Hematopoietic multipotent progenitor cell treated with erythropoietin and hydrocortisone succinate and interleukin-3 and kit ligand, for 15 days (in vitro differentiated cells): ENCODE measurements at places on chromosomes 7 and 10.
A peak's percentile ranks its signal among the peaks of the same experiment; 100 is the strongest.

GRCh38 chr7:15915686-15916293 lies 229.3 kb upstream of the MEOX2 start:
- no peak for DNase-seq

- peak; percentile 48 for DNase-seq
Measured at GRCh38 chr10:84540617-84541288, 212.4 kb downstream of the CCSER2 start.

DNA sequence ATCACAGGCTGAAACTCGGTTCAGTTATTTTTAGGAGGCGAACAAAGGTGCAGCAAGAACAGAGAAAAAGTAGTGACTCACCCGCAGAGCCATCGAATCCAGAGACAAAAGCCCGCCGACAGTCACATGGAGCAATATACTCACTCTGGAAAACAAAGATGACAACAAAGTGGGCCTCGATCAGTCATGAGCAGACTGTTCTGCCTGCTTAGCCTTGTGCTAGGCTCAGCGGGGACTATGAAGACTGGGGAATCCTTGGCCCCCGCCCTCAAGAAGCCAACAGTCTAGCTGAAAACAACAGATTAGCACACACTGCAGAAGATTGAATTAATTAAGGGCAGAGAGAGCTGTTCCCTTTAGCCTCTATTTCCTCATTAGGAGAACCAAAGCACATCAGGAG lies 30.4 kb downstream of the XPNPEP1 start:
- no peak for DNase-seq

DNA sequence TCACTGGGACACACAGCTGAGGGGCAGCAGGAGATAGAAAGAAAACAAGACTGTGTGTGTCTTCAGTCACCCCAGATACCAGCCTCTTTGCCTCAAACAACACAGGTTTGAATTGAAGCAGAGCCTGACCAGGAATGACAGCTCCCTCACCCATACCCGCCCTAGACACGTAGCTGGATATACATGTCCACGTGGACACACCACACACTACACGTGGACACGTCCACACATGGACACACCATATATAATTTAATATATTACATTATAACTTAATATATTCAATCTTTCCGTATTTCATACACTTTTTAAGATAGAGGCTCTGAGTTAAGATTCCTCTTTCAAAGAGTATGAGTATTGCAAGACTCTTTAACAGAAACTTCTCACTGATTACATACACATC lies 11.3 kb downstream of the GDF2 start:
- no peak for DNase-seq

DNA sequence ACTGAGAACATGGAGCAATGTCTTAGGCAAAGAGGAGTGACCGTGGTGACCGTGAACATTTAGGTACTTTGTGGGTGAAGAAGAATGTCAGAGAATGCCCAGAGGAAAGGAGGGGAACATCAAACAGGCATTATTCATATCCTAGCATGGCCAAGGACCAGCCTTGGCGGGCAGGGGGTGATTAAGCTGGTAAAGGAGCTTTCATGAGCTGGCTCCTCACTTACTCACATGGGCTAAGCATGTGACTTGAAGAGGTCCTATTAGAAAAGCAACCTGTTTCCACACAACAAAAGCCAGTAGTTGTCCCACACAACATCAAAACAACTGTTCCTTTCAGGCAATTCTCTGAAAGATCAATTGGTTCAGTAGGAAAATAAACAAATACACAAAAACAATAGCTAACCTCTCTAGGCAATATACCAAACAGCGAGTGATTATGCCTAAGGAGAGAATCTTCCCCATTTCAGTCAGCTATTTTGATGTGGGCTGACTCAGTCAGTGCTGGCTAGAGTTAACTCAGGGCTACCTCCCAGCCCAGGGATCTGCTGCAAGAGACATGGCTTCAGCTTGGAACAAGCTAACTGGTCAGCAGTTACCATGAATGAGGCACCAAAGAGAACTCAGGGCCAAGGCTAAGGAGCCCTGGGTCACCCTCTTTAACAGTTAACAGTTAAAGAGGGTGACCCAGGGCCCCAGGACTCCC lies 283.5 kb downstream of the ARHGAP12 start:
- DNase-seq, result no peak

DNA sequence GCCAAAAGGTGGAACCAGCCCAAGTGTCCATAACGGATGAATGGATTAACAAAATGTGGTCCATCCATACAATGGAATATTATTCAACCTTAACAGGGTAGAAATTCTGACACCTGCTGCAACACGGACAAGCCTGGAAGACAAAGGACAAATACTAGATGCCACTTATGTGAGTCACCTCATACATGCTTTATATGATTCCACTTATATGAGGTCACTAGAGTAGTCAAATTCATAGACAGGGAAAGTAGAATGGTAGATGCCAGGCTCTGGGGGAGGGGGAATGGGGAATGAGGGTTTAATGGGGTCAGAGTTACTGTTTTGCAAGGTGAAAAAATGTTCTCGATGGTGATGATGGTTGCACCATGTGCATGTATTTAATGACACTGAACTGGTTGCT lies 34.0 kb upstream of the CYTH3 start:
- DNase-seq, result no peak

DNA sequence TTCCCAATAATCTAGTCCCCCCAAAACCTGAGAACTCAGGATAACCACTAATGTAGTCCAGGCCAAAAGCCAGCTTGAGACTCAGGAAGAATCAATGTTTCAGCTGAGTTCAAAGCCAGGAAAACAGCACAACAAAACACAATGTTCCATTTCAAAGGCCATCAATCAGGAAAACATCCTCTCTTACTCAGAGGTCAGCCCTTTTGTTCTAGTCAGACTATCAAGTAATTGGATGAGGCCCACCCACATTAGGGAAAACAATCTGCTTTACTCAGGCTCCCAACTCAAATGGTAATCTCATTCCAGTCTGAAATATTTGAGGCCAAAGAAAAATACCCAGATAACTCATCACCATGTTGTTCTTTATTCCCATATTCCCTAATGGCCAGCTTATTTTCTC lies 152.2 kb downstream of the SDHAF3 start:
- no peak for DNase-seq

DNA sequence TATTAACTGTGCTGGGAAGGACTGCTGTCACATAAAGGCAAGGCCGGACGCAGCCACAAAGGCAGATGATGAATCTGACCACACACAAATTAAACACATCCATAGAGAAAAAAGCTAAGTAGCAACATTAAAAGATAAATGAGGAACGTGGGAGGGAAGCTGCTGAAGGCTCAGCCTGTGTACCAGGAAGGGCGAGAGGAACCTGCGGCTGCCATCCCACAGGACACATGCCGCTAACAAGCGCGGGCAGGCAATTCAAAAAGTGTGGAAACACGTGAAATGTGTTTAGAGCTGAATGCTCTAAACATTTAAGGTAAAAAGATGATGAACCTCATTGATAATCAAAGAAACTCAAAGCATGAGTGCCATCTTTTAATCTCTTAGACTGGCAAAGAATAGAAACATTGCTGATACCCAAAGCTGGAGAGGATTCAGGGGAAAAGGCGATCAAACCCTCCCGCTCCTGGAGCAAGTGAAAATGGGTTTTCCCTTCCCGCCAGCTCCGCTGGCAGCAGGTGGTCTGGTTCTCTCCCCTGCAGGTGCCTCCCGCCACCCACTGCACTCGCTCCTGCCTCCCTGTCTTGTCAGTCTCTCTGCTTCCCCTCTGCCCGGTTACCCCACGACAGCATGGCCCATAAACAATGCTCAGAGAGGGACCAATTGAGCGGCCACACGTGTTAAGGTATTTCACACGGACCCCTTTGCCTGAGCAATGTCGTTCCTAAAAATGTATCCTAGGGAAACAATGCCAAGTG lies 4.2 kb downstream of the STK32C start:
- no peak for DNase-seq

DNA sequence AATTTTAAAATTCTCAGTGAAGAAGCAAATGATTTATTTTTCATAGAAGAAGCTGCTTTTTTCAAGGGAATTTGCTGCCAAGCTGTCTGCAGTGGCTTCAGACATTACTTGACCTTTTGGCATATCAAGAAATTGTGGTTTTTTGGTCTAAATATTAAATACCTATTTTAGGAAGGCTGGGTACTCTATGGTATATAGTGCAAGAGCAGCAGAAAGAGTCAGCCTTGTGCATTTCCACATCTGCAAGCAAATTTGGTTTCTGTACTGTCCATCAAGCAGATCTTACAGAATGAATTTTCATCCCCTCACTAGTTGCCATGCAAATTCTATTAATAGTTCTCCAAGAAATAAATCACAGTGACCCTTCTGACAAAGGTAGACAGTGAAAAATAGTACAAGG lies 222.0 kb downstream of the BICC1 start:
- DNase-seq, result no peak

GRCh38 chr7:122485856-122486255 lies 181.3 kb upstream of the FEZF1 start:
- no peak for DNase-seq

DNA sequence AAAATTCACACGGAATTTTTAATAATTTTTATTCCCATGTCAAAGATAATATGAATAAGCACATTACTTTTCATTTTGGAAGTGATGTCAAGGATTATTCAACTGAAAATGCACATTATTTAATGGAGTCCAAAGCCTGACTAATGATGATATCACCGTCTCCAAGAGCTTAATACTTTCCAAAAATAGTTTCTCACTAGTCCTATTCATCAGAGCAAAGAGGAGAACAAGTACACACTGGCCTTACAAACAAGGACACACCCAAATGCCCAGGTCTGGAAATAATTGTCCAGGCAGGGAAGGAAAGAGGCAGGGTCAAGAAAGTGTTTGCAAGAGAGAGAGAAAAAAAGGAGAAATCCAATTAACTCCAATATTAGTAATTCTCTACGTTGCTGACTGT lies 216.8 kb upstream of the CCDC6 start:
- no peak for DNase-seq

DNA sequence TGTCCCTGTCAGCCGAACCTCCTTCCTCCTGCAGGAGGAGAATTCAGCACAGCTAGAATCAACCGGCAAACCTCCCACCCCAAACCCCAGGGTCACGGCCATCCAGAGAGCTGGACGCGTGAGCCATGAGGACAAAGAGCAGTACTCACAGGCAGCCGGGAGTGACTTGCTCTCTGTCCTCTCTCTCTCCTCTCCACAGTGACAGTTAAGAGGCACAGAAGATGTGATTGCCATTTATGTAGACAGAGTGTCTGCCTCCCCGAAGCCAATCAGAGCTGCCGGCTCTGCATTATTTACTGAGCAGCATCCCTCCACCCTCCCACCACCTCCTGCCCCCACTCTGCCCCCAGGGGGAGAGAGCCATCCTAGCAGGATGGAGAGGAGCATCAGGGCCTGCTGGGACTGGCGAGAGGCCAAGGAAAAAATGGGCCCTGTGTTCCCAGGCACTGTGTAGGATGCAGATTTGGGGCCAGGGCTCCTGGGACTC lies 4.3 kb downstream of the DDC start:
- no peak for DNase-seq

GRCh38 chr10:18104223-18104872 lies 35.9 kb upstream of the CACNB2 start:
- DNase-seq, result peak; percentile 42

- no peak for DNase-seq
Measured at GRCh38 chr7:43686991-43687390, 42.3 kb downstream of the COA1 start.
